ENCODE measurements at places on chromosomes 16 and 17.
A peak's percentile ranks its signal among the peaks of the same experiment; 100 is the strongest.

GRCh38 chr17:61157246-61157886, 242.3 kb upstream of the TBX2 start:
- DNase-seq = no peak

DNA sequence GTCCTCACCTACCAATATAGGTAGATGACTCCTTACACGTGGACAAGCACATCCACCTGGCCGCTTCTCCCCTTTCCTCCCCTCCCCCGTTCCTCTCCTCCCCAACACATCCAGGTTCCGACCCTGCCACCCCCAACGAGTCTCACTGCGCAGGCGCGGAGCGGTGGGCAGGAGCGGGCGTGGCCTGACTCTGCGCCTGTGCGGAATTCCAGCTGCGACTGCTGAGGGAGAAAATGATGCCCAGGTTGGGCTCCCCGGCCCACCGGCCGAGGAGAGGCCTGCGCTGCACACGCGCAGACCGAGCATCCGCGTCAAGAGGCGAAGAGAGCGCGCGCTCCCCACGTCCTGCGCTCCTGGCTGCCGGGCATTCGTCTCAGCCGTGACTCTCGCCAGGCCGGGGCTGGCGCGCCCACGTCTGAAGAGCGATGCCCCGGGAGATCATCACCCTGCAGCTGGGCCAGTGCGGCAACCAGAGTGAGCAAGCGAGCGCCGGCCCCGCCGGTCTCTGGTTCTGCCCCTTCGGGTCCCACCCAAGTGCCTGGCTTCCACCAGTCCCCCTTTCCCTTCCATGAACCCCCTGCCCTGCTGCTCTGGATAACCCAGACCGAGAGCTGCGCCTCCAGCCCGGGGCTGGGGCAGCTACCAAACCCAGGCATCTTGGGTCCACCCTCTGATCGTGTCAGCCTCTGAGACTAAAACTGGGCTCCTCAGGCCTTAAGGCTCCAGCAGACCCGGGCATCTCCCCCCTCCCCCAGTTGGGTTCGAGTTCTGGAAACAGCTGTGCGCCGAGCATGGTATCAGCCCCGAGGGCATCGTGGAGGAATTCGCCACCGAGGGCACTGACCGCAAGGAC, at the start of gene TUBG2:
Gene TUBG2, plus strand, starts transcription at position 206 of the 853 bp plus-strand sequence. Its CDS starts 220 bp downstream, at position 426.
- DNase-seq = peak; percentile 88

GRCh38 chr17:77596491-77597417, 361.7 kb upstream of the TNRC6C start:
- DNase-seq = no peak

GRCh38 chr16:88334778-88335720, 47.7 kb upstream of the ZNF469 start:
- DNase-seq = no peak

- no peak for DNase-seq
Measured at GRCh38 chr17:4332296-4332970, 34.0 kb downstream of the UBE2G1 start.
